ENCODE measurements at places on chromosomes 4 and X. TPM values are rescaled to one million over a fixed set of nuclear protein-coding genes. Genes with fewer than 3 reads are reported as not detected.

AWAT2 gene
- not detected for total RNA-seq

NIPAL1 gene
- 2.4 TPM for total RNA-seq

DNA sequence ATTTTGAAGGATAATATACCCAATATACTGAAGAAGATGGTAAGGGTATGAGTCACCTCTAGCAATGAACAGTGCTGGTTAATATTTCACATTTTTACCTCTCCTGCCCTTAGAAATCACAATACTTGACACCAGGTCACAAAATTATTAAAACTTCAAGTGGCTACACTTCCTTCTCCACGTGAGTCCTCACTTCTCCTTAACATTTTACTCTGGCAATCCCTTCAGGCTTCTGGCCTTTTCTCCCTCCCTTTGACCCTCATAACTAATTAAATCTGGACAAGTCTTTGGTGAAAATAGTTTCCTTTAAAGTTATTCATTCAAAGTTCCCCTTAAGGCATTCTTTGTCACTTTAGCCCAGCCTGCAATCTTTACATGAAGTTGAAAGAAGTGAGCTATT is 190.4 kb downstream of the UNC5C start:
- DNase-seq: no peak

GRCh38 chr4:171473155-171473554 is 340.0 kb upstream of the GALNTL6 start:
- no peak for DNase-seq

GRCh38 chr4:151957153-151957552 is 196.3 kb upstream of the GATB start:
- no peak for DNase-seq

GRCh38 chrX:67734111-67734753 is 190.4 kb downstream of the AR start:
- DNase-seq: no peak

- no peak for DNase-seq
Observed at GRCh38 chrX:129530410-129530809, 7.1 kb upstream of the SMARCA1 start.
